Prostate gland (tissue), 2 donors: ENCODE measurements at places on chromosomes 13 and 19. TPM values are rescaled to one million over a fixed set of nuclear protein-coding genes. Genes with fewer than 3 reads are reported as not detected.

- H3K36me3 ChIP-seq, result peaks cover 8% of the 10 kb centered on the region
- no peaks in the 10 kb centered on the region for H3K4me1 ChIP-seq
Observed at GRCh38 chr19:19274716-19275565, 1.8 kb upstream of the TM6SF2 start.

GRCh38 chr19:47471733-47472457 lies at the start of gene SLC8A2:
SLC8A2 (minus strand) TSS chr19:47471893; CDS start chr19:47466403, 5,490 bp downstream.
- H3K36me3 ChIP-seq, result no peaks in the 10 kb centered on the region
- peaks cover 2% of the 10 kb centered on the region for H3K27me3 ChIP-seq
- no peaks in the 10 kb centered on the region for H3K4me1 ChIP-seq
- H3K27ac ChIP-seq, result no peak within 1 kb of the TSS

DNA sequence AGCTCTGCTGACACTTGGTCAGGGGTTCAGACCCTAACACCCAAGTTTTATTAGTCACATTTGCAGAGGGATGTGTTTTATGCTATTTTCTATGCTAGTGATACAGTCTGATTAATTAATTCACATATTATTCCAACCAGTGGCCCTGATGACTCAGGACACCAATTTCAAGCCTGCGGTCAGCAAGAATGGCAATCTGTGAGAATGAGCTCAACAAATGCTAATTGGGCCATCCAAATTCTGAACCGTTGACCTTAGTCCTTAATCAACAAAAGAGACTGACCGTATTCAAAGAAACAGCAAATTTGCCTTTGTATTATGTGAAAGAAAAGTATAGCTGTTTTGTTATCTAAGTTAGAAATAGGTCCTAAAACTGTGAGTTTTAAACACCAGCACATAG lies 9.6 kb upstream of the KL start:
- no peak overlapping the region for H3K4me3 ChIP-seq
- no peak for DNase-seq
- H3K36me3 ChIP-seq, result no peaks in the 10 kb centered on the region
- no peaks in the 10 kb centered on the region for H3K27me3 ChIP-seq
- no peak overlapping the region for H3K27ac ChIP-seq

GRCh38 chr19:54949412-54949811 lies 2.1 kb upstream of the NLRP7 start:
- DNase-seq, result no peak
- no peak overlapping the region for H3K4me3 ChIP-seq
- no peak overlapping the region for H3K27ac ChIP-seq

GRCh38 chr13:29556742-29557141 lies 38.7 kb downstream of the SLC7A1 start:
- no peaks in the 10 kb centered on the region for H3K27me3 ChIP-seq
- DNase-seq, result no peak
- no peak overlapping the region for H3K4me3 ChIP-seq

DNA sequence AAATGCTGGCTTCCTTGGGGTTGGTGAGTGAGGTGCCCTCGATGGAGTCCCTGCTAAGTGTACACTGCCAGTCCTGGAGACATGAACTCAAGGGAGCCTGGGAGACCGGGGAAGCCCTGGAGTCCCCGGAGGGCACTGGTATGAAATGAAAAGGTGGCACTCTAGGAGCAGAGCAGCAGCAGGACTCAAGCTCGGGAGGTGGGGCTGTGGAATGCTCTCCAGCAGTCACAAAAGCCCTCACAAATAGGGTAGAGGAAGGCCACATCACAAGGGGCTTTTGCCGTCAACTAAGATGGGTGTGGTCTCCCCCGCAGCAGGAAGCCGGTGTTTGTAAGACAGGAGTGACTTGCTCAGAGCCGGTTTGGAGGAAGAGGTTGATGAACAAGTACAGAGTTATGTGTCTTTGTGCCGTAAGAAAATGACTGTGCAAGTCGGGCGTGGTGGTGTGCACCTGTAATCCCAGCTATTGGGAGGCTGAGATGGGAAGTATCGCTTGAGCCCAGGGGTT lies 19.3 kb downstream of the CCNE1 start:
- H3K27me3 ChIP-seq, result no peaks in the 10 kb centered on the region
- no peak overlapping the region for H3K27ac ChIP-seq
- H3K4me3 ChIP-seq, result no peak overlapping the region
- DNase-seq, result no peak
- no peaks in the 10 kb centered on the region for H3K36me3 ChIP-seq
- no peaks in the 10 kb centered on the region for H3K4me1 ChIP-seq

- no peak overlapping the region for H3K27ac ChIP-seq
- H3K36me3 ChIP-seq, result no peaks in the 10 kb centered on the region
- H3K4me3 ChIP-seq, result no peak overlapping the region
- DNase-seq, result peak; percentile 47
Observed at GRCh38 chr13:39616087-39616694, 13.2 kb upstream of the LHFPL6 start.

- H3K4me1 ChIP-seq, result no peaks in the 10 kb centered on the region
- H3K4me3 ChIP-seq, result no peak overlapping the region
- H3K27ac ChIP-seq, result no peak overlapping the region
- H3K36me3 ChIP-seq, result no peaks in the 10 kb centered on the region
- DNase-seq, result no peak
Observed at GRCh38 chr13:100581504-100581903, 7.1 kb downstream of the GGACT start.

DNA sequence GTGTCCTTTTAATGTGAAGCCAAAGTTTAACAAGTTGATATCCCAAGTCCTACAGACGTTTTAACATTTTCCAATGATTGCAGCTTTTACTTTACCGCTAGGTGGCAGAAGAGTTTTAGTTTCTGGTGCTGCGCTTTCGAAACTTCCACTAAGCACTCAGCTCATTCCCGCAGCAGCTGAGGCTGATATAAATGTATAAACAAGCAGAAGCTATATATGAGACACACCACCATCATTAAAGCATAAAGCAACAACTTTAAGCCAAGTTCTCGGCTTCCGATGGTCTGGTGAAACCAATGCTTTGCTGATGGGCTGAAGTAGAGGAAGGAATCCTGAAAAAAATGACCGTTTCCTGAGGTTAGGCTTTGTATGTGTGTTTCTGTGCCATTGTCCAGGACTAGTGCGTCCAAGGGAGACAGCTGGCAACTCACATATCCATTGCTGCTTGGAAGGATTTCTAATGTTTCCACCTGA lies 753.9 kb downstream of the OLFM4 start:
- no peaks in the 10 kb centered on the region for H3K36me3 ChIP-seq
- no peak overlapping the region for H3K4me3 ChIP-seq

DNA sequence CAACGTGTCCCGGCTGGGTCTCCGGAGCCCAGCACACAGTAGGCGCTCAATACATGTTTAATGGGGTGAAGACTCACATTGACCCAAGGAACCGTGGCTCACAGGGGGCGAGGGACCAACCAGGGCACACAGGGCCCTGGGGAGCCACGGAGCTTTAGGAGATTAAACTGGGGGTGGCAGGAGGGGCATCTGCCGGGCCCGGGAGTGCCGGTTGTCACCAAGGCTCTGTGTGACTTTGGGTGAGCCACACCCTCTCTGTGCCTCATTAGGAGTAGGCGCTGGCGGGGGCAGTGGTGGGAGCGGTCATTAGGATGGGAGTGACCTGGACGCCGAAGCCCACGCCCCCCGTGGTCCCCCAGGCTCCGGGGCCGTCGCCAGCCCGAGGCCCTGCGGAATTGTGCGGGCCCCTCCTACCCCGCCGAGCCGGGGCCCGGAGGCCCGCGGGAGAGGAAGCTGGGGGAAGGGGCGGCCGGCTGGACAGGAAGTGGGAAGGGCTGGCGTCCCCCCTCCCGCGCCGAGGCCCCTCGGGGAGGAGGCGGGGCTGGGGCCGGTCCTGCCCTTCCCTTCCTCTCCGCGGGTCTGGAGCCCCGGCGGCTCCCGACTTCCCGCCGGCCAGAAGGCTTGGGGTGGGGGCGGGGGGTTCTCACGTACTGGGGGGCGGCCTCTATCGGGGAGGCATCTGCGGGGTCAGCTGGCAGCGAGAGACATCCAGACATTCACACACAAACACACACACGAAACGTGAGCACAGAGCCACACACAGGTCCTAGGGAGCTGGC lies 1.8 kb upstream of the SSBP4 start:
- H3K27me3 ChIP-seq, result no peaks in the 10 kb centered on the region
- DNase-seq, result no peak
- peak overlapping the region; percentile 77 for H3K27ac ChIP-seq
- H3K36me3 ChIP-seq, result no peaks in the 10 kb centered on the region
- peak overlapping the region; percentile 26 for H3K4me3 ChIP-seq

DNA sequence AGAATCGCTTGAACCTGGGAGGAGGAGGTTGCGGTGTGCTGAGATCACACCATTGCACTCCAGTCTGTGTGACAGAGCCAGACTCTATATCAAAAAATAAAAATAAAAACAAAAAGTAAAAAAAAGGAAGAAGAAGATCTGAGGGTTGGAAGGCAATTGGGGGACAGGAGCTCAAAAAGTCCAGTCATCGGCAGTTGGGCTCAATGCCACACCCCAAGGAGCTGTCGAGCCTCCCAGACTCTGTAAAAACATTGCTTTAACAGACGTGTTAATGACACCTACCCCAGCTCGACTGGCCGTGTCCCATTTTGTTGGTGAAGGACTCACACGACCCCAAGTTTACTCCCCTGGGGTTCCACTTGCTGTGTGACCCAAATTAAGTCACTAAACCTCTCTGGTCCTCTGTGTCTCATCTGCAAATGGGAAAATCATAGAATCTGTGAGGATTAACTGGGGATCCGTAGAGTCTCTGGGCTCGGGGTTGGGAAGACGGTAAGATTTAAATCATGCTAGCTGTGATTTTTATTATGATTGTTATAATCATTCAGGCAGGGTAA lies 7.0 kb downstream of the GNA15 start:
- no peak for DNase-seq
- H3K36me3 ChIP-seq, result no peaks in the 10 kb centered on the region
- H3K4me1 ChIP-seq, result no peaks in the 10 kb centered on the region
- H3K27ac ChIP-seq, result no peak overlapping the region

DNA sequence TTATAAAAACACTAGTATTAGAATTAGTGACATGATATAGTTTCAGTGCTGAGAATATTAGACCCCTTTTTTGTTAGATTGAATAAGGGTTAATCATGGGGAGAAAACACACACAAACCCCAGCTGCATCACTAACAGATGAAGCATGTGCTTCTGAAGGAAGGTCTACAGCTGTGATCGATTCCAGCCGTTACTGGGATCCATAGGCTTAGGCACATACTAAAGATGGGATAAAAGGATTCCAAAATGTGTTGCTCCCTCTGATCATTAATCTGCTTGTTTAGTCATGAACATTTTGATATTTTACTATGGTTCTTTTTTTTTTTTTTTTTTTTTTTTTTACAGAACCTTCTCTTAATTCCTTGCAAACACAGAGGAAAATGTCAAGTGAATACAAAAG lies 1591.3 kb downstream of the EFNB2 start:
- no peaks in the 10 kb centered on the region for H3K27me3 ChIP-seq
- no peak for DNase-seq
- no peaks in the 10 kb centered on the region for H3K4me1 ChIP-seq

- H3K36me3 ChIP-seq, result no peaks in the 10 kb centered on the region
- peak overlapping the region; percentile 89 for H3K4me3 ChIP-seq
- peak overlapping the region; percentile 96 for H3K27ac ChIP-seq
- H3K27me3 ChIP-seq, result no peaks in the 10 kb centered on the region
Observed at GRCh38 chr19:2478278-2478755, 2.4 kb downstream of the GADD45B start.

DNA sequence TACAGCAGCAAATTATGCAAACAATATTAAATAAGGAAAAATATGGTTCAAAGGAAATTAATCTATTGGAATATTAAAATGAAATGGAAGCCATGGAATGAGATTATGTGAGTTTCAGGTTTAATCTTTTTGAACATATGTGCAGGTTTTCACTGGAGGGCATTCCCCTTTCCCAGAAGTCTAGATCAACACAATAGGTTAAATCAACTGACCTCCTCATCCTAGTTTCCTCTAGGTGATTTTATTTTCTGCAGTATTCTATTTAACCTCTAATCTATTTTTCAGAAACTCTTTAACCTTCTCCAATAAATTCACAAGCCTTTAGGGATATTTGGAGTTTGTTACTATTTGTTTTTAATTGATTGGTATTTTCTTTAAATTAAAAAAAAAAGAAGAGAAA lies 2657.6 kb upstream of the PCDH20 start:
- no peaks in the 10 kb centered on the region for H3K36me3 ChIP-seq
- H3K27ac ChIP-seq, result no peak overlapping the region
- no peak overlapping the region for H3K4me3 ChIP-seq
- no peaks in the 10 kb centered on the region for H3K27me3 ChIP-seq

GRCh38 chr19:4396949-4397783 lies 3.2 kb downstream of the SH3GL1 start:
- H3K27ac ChIP-seq, result no peak overlapping the region
- no peaks in the 10 kb centered on the region for H3K27me3 ChIP-seq
- H3K4me3 ChIP-seq, result no peak overlapping the region
- DNase-seq, result no peak

DNA sequence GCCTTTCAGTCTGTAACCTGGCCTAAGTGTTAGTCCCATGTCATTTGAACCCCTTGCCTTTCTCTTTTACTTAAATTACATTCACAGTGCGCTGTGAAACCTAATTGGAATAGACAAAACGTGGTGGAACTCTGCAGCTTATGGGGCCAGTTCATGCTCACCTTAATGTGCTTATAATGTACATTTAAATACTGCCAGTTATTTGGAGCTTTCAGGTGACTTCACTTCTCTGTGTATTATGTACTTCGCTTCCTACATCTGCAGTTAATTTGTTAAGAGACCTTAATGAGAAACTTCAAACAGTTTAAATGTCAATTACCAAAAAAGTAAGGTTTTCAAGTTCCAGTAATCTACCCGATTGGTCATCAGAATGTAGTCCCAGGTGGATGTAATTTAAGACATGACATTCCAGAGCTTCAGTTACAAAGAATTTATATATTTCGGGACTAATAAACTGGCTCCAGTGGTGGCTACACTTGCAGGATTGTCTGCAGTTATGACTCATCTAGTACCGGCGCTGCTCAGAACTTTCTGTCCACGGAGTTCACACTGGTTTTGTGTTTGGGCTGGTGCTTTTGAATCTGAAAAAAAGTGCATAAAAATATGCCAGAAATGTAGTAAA lies 125.3 kb downstream of the TM9SF2 start:
- H3K27me3 ChIP-seq, result no peaks in the 10 kb centered on the region
- H3K4me1 ChIP-seq, result no peaks in the 10 kb centered on the region
- no peak overlapping the region for H3K27ac ChIP-seq
- H3K4me3 ChIP-seq, result no peak overlapping the region
- H3K36me3 ChIP-seq, result no peaks in the 10 kb centered on the region
- DNase-seq, result peak; percentile 19

The CALR3 gene
- total RNA-seq, result 0.91 TPM

The LILRA2 gene
- total RNA-seq, result 2.5 TPM

The ZNF468 gene
- 21.0 TPM for total RNA-seq

The ZNF560 gene
- total RNA-seq, result 5.9 TPM

The SYCN gene
- not detected for total RNA-seq

The ZNF382 gene
- 9.6 TPM for total RNA-seq
